ENCODE measurements at places on chromosomes 3 and 15.

DNA sequence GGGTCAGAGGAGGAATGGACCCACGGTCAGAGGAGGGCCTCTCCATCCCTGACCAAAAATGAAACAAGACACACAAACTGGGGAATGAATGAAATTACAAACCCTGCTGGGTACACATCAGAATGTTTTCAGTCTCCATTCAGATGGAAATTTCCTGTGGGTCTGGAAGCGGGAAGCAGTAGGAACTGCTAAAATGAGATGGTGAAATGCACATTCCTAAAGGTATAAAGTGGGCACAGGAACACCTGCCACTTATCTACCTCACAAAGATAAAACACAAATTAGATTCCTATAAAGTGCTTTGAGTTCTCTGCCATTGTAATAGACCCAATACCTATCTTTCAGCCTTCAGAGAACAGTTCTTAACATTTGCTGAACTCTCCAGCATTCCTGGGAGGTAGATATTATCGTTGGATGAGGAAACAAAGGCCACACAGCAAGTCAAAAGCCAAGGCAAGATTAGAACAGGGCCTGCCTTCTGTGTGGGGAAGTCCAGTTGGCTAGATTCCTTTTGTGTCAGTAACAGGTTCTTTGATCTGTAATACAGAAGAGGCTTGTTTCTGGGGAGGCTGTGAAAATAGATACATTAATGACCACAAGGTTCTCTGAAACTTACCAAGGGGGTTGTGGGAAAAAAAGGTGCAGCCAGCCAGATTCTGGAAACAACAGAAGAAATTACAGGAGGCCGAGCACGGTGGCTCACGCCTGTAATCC is 98.4 kb downstream of the IGF2BP2 start:
- no peak for DNase-seq

GRCh38 chr15:67253549-67254237 is 768 bp downstream of the AAGAB start:
- no peak for DNase-seq

DNA sequence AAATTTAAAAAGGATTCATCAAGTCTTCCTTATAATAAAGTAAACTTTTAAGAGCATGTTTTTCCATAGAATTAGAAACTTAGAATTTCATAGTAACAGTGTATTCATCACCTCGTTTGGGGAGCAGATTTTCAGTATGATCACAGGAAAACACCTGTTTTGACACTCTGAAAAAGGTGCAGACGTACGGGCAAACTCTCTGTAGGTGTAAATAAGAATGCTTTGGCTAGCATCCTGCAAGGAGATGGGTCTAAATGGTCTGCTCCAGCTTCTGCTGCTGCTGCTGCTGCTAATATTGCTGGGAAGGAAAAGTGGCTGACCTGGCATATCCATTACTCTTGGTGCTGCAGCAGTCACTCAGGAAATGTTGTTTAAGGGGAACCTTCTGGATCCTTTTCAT is 66.0 kb downstream of the MBNL1 start:
- no peak for DNase-seq

DNA sequence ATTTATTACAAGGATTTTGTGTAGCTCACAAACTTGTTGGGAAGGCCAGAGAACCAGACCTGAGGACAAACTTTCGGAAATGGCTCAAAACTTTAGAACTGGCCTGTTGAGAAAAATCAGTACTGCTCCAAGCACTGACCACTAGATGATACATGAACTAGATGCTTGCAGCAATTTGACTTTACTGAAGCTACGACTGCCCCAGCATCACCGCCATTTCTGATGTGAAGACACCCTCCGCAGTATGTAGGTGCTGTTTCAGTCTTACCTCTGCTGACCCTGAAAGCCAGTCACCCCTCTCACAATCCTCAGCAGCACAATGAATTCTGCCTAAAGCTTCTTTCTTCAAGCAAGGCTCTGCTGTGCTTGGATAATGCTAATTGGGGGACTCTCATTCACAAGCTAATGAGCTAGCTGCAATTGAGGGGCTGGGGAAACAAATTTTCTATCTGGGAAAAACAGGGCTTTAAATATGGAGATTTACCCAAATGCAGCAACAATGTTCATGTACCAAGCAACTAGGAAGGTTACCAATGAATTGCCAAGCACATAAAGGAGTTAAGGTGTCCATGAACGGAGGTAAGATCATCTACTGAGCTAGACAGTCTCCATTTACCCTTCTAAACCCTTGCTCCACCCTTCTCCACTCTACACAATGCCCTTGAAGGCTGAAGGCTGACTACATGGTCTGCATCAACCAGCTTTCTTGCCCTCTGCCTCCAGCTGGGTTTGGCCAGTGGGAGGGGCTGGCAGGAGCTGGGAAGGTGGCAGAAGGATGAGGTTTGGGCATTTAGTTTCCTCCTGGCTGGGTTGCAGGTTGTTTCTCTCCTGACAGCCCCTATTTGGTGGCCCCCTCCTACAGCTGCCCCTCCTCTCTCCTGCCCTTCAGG is 53.2 kb upstream of the FSTL1 start:
- DNase-seq: no peak

DNA sequence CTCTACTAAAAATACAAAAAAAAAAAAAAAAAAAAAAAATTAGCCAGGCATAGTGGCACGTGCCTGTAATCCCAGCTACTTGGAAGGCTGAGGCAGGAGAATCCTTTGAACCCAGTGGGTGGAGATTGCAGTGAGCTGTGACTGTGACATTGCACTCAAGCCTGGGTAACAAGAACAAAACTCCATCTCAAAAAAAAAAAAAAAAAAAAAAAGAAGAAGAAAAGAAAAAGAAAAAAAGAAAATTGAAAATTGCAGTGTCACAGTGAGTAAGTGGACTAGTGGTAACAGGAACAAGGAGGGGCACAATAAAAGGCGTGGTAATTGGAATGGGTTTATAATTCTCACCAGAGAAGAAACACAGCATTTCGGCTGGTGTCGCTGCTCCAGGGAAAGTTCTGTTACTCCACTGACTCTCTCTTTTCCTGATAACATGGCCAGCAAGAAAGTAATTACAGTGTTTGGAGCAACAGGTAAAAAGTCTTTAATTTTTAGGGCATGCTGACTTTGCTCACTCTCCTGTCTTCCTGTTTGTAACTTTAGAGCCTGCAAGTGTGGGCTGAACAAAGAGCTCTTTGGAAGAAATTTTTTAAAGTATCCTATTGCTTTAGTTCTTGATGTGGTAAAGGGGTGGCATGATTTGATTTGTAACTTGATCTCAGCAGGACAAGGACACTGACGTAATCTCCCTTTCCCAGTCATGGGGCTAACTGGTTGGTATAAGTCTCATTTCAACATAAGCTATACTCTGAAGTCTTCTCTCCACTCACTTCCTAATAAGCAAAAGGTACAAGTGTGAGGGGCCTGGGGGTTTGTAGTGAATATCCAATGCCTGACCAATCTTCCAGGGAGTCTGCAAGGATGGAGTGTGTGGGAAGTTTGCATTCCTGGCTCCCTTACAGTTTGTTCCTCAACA is 22.1 kb upstream of the TRA2B start:
- DNase-seq: no peak

DNA sequence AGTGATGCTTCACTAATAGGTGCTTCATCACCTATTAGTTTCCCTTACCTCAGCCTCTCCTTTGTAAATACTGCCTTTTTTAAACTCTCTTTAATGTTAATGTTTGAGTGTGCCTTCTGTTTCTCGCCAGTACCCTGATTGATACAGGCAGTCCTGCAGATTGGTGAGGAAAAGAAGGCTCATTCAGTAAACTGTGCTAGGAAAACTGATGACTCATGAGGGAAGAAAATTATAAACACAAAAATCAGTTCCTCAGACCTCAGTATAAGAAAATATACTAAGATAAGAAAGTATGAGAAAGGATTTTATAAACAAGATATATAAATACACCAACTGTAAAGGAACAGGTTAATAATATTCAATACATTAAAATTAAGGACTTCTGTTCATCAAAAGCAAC is 54.8 kb upstream of the OXTR start:
- DNase-seq: no peak

DNA sequence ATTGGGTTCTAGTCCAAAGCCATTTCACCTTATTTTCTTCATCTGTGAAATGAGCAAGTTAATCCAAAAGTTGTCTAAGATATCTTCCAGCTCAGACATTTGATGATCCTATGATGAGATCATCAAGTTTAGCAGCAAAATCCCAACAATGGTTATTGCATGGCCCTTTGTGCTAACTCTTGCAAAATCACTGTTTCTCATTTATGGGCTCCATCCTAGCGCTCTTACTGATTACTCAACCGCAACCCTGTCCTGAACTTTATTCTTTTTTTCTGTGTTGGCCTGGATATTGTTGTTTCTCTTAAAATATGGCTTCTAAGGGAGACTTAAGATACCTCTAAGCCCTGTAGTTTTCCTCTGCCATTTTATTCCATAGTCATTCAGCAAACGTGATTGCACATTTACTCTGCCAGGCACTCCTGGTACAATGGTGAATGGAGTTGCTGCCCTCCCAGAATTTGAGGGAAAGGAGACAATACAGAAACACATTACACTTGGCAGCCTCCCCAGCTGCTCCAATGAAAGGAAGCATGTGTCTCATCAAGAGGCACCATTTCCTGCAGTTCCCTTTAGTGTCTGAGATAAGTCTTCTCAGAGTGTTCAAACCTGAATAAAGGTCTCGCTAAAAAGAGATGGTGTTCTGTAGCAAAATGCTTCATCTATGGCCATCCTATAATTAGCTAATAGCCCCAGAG is 4.4 kb downstream of the GXYLT2 start:
- DNase-seq: peak; percentile 56

- no peak for DNase-seq
Measured at GRCh38 chr3:33105341-33105948, 8.4 kb upstream of the CRTAP start.

GRCh38 chr3:71708476-71709105 is 16.6 kb downstream of the EIF4E3 start:
- no peak for DNase-seq

DNA sequence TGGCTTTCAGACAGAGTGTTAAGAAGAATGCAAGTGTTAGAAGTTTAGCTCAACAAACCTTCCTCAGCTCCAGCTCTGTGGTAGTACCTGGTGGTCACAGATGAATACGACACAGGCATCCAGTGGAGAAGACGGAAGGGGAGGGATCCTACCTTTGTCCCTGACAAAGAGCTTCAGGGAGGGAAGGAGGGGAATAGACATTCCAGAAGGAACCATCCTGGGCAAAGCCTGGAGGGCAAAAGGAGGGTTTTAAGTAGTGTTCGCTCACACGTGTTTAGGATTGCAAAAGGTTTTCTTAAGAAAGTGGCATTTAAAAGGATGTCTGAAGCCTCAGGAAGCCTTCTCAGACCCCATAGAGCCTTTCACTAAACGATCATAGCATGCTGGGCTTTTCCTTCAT is 2.8 kb downstream of the CHCHD4 start:
- no peak for DNase-seq

GRCh38 chr3:121793078-121793477 is 41.8 kb downstream of the IQCB1 start:
- no peak for DNase-seq

DNA sequence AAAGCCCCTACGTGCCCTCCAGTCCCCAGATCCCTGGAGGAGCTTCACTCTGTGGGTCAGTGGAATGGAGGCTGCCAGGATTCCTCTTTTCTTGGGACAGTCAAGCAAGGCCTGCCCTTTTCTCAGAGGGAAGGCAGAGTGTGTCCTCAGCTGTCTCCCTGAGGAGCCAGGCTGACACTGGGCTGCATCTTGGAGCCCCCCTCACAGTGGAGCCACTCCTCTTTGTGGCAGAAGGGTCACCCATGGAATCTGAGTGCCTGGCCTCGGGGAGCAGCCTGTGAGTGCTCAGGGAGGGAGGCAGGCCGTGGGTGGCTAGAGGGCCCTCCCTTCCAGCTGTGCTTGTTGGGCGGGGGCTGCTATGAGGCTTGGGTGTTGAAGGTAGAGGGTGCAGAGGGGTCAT is 41.2 kb downstream of the BOC start:
- DNase-seq: no peak

DNA sequence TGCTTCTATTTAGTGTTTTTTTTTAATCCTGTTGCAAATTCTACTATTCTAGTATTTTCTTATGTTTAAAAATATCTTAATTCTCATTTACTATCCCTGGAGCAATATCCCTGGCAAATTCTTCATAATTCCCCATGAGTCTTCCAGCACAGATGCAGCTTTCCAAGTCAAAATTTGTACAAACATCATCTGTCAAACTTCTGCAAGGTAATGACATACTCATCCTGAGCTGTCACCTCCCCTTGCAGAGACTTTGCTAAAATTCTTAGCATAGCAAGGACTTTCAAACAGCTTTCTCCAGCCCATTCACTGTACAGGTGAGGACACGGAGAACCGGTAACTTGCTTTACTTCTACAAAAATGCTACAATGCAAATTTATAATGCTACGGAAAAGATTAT is 28.6 kb upstream of the VGLL4 start:
- no peak for DNase-seq

GRCh38 chr3:119588112-119588511 is 8.8 kb downstream of the ADPRH start:
- DNase-seq: no peak

DNA sequence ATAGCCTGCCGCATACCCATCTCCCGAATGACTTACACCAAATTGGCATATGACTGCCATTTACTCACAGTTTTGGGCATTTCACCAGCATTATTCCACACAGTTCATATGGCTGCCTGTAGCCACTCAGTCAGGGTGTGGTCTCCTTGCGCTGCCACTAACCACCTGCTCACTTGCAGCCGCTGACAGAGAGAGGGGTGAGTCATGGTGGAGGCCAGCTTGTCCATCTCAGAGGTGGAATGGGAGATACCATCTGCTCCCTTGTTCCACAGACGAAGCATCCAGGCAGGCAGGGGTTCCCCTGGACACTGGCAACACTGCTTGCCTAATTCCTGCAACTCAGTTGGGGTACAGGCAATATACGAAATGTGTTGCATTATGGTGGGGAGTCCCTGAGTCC is 15.6 kb downstream of the CCRL2 start:
- no peak for DNase-seq

GRCh38 chr3:184395320-184395660 is 15.4 kb downstream of the CHRD start:
- no peak for DNase-seq

DNA sequence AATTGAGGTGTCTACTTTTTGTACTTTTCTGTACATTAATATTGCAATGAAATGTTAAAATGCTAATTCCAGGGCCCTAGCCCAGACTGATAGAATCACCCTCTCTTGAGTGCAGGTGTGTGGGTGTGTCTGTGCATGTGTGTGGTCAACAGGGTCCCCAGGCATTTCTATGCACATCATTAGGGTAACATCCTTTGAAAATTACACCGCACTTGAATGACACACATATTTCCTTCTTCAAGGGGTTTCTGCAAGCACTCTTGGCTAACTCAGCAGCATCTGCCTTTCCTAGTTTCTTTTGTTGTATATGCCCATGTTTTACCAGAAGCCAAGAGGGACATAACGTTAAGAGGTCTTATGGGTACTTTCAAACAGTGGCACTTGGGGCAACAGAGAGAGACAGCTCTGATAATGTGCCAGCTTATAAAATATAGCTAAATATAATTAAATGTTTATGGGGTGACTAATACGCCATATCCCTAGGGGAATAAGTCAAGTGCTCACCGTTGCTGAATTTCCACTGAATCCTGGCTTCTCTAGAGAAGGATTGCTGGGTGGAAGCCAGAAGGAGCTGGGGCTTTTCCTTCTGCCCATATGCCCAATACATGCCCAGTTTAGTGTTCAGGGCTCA is 54.5 kb upstream of the LRIG1 start:
- DNase-seq: no peak

GRCh38 chr3:48403533-48404439 is 26.1 kb downstream of the PLXNB1 start:
- no peak for DNase-seq

All from Jurkat, Clone E6-1 (cell line).